Hematopoietic multipotent progenitor cell treated with erythropoietin and hydrocortisone succinate and interleukin-3 and kit ligand, for 15 days (in vitro differentiated cells): ENCODE measurements at places on chromosomes 7 and 10.

DNA sequence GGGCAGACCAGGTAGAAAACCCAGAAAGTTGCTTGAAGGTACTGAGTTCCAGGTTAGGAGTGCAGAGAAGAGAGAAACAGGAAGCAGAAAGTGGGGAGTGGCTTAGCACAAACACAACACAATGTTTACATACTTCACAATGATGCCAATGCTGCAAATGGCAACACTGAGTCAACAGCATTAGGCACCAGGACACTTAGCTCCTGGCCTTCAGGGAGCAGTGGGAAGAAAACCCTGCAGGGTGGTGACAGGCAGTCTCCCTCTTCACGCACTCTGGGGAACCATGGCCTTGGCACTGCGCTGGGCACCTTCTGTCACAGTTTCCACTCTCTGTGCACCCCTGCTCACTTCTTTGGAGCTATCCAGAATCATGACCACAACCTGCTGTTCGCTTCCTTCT, 7.3 kb downstream of the ICA1 start:
- DNase-seq: no peak

- no peak for DNase-seq
Measured at GRCh38 chr7:102140952-102141370, 145.7 kb upstream of the SH2B2 start.

DNA sequence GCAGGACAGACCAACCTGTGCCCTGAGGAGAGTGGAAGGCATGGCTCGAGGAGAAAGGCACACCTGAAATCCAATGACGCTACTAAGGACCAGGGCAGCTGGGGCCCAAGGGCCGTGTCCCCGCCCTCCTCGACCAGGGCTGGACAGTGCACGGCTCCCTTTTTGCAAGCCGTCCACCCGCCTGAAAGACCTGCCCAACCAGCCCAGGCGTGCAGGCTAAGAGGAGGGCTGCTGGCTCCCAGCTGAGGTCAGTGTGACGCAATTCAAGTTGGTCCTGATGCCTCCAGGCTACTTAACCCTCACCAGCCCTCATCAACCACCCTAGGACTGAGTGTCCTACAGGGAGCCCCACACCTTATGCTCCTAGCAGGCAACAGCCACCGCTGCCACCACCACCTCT, 69.3 kb downstream of the DLG5 start:
- DNase-seq: no peak

DNA sequence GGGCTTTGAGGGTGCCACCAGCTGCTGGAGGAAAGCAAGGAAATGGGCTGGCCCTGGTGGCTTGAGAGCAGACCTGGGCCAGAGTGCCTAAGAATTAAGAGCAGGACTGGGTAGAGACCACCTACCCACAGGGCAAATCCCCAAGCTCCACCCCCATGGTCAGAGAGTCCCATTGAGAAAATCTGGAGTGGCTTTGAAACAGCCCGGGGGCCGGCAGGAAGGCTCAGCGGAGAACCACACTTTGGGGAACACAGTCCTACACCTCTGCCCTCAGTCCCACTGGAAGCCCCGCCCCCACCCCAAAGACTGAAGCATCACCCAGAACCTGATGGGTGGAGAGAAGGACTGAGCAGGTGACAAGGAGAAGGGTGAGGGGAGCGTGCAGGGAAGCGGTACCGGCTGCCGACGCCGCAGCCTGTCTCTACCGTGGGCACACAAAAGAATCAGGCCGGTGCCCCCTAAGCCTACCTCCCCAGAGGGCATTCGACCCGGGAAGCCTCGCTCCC, 3.6 kb downstream of the SMARCD3 start:
- no peak for DNase-seq

DNA sequence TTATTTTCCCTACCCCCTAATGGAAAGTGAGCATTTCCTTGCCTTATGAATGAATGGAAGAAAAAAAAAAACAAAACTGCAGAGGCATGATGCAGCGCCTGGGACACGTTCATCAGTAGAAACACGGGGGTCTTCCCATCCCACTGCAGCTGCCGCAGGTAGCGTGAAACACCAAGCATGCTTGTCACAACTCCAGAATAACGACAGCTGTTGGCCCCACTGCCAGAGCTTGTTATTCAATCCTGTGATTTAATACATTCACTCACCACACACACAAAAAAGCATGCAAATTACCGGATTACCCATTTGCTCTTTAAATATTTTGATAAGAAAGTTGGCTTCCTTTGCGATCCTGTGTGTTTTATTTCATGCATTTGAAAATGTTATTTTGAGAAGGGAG, 48.4 kb upstream of the GNA12 start:
- DNase-seq: no peak

DNA sequence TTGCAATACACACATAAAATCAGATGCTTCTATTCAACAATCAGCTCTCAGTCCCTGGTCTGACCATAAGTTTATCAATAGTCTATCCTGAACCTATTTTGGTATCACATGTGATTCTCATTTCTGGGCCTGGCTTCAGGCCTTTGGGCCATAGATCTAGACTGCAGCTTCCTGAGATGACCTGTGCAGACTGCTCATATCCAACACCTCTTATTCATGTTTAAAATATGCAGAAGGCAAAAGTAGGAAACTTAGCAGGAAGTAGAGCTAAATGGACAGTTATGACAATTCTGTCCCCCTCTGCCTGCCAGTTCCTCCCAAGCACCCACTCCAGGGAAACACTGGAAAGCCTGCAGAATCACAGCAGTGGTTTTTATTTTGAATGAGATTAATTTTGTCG, 53.3 kb downstream of the C7orf25 start:
- DNase-seq: no peak

GRCh38 chr10:15196021-15196834, 27.7 kb upstream of the NMT2 start:
- no peak for DNase-seq

DNA sequence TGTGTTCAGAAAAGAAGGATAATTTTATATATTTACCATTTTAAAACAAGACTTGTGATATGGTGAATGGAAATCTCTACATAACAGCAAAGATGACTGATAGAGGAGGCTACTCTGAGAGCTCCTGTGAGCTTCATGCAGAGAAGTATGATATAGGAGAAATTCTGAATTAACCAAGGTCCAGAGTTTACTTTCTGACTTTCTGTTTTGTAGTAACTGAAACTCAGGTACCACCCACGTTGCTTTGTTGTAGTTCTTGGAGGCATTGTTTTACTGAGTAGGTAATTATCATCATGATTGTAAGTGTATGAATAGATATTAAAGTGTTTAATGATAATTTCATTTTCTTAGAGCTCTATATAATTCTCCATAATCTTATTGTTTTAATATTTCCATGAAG, 18.0 kb upstream of the SFR1 start:
- DNase-seq: no peak

DNA sequence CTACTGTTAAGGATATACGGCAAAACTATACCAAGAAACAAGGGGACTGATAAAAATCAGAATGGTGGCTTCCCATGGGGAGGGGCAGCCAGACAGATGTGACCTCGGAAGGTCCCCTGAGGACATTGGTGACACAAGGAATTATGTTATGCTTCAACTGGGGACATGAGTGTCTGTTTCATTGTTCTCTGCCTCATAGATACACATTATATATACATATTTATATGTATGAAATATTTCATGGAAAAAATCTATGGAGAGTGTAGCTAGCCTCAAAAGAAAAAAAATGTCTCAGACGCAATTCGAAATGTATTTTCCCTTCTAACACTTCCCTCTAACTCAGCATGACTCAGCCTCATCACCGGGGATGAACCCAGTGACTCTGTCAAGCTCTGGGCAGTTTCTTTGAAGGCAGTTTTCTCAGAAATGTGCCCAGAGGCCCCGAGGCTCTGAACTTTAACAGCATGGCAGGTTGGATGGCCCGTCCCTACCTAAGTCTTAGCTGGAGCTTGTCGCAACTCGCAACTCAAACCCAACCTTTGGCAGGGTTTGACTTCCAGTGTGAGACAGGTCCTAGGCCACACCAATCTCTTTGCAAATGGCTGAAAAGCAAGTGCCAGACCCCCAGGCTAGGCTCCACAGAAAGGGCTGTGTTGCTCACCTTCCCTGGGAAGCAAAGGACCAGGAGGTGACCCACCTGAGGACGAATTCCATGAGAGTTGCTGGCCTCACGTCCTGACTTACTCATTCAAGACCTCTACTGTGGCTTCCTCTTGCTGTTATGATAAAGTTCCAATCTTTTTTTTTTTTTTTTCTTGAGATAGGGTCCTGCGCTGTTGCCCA, 86.9 kb downstream of the CARD11 start:
- DNase-seq: peak; percentile 71

DNA sequence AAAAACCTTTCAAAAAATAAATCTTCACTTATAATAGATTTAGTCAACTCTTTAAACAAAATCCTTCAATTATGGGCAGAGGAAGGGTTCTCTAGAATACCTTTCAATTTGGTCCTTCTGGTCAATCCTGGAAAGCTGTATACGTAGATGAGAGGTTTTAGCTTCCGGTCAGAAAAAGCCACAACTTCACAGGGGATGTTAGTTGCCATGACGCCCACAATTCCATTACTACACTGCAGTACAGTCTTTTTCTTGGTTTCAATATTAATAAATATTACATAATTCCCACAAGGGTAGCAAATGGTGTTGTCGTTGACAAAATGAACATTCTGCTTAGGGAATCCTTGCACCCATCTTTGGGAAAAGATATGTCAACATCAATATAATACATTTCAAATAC, 1.7 kb downstream of the CFAP43 start:
- DNase-seq: no peak

DNA sequence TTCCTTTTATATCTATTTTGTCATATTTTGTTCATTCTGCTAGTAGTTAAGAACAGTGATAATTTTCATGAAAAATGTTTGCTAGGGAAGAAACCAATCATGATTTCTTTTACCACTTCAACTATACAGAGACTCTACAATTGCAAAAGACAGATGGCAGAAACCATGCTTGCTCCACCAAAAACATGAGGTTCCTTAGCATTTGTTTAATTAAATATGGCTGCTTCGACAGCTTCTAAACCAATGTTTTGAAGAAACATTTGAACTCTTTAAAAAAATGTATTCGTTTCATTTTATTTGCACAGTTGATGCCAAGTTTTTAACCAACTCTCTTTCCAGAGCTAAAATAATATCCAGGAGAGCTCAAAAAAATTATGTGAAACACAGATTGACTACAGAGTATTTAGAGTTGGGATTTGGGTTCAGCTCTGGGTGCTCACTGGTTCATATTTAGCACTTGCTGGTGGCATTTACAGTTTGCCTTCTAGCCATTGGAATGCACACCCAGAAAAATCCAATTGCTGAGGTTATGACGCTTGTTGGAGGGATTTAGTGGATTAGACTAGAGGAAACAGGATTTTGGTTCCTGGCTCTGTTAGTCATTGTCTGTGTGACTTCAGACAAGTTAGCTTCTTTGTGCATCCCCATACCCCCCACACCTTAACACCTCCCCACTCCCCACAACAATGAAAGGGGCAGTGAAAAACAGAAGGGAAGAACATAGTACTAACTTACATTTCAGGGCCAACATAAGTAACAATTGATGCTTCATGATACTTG, 35.8 kb upstream of the SDHAF3 start:
- DNase-seq: no peak

- DNase-seq: no peak
Measured at GRCh38 chr7:121328508-121329190, at the start of gene WNT16. TSS of gene WNT16 (plus strand) at chr7:121329000. CDS start at chr7:121329293, 293 bp downstream.

DNA sequence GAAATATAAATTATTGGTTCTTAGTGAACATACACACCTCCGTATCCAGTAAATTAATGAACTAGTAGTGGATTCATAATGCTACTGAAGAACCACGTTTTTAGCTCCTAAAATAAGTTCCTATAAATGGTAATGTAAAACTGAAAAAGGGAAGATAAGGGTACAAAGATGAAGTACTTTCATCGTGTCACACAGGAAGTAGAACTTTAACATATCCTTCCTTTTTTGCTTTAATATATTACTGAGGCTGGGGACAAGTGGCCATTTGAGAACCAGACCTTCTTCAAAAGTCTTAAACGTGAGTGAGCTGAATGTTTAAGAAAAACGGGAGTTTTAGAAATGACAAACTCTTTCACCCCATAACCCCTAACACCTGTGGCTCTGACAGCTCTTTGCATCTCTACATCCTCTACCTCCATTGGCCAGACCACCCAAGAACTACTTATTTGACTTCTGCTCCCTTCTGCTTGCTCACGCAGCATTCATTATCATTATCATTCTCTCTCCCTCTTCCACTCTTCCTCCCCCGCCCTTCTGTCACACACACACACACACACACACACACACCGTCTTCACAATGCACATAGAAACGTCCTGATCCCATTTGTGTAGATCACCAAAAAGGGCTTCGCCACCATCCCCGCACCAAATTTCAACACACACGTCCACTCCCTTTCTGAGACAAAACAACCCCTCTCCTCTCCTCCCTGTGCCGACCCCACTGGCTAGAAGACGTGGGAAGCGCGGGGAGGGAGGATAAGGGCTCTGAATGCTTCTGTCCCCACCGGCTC, 677 bp downstream of the SKAP2 start:
- DNase-seq: peak; percentile 30

- no peak for DNase-seq
Measured at GRCh38 chr10:49585387-49585786, 24.7 kb upstream of the SLC18A3 start.

DNA sequence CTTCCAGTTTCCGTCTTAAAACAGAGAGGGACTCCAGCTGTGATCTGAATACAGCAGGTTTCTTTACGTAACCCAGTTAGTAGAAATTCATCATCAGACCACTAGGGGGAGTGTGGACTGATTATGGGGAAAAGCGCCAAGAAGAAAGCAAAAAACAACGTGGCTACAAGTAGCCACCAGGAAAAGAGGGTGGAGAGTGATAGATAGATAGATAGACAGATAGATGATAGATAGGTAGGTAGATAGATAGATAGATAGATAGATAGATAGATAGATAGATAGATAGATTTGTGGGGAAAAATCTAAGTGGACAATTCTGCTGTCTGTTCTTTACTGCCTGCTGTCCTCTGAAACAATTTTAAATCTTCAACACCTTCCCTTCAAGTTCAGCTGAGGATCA, 12.7 kb upstream of the AKR1B10 start:
- DNase-seq: peak; percentile 76

DNA sequence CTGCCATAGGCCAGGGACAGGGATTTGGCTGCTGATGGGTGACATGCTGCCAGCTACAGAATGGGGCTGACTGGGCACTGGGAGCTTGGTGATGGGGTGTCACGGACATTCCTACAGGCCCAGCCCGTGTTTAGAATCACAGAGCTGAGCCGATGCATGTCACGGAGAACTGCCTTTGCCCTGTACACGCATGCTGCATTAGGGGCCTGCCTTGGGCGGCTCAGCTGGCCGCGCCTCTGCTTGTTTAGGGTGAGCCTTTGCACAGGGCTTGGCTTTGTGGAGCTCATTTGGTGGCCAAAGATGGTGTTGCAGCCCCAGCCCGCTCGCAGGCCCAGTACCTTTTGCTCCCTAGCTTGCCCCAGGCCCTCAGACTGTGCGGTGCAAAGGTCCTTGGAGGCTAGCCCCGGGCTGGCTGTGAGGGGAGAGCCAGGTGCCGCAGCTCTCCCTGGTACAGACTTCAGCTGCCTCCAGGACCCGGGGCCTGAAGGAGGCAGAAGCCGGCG, 108.4 kb upstream of the BTBD16 start:
- DNase-seq: no peak
